ENCODE measurements at places on chromosomes 5 and 9.

DNA sequence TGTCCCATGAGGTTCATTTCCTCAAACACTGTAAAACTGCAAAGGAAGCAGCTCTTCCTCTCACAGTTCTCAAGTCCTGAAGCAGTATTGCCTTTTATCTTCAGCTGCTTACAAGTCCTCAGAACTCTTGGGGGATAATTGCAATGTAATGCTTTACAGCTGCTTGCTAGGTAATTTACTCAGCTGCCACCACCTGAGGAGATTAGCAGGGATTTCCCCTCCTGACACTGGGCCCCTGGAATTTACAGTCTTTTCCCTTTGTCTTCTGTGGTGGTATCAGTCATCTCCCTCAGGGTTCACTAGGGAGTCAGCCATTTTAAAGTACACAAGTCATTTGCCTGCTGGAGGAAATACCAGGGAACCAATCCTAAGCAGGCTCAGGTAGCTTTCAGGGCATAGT lies 754.3 kb upstream of the GRAMD2B start:
- no peak overlapping the region for H3K27ac ChIP-seq
- DNase-seq: no peak
- no peak overlapping the region for H3K4me3 ChIP-seq
- H3K27me3 ChIP-seq: no peaks in the 10 kb centered on the region
- peaks cover 6% of the 10 kb centered on the region for H3K4me1 ChIP-seq
- peaks cover 2% of the 10 kb centered on the region for H3K36me3 ChIP-seq

DNA sequence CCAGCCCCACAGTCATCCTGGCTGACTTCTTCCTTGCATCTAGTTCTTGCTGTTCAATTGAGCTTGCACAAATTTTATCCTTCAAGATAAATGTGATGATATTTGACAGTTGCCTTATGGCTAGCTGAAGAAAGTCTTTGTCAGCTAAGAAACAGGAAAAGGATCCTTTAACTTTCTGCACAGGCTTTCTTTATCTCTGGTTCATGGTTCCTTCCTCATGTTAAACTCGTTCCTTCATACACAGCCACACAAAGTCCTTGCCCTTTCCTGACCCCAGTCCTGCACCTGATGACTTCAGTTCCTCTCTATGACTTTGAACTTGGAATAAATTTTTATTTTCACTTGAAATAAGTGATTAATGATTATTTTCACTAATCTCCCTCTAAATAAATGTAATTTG lies 132.5 kb upstream of the PRSS3 start:
- H3K4me1 ChIP-seq: no peaks in the 10 kb centered on the region
- DNase-seq: no peak
- no peak overlapping the region for H3K4me3 ChIP-seq
- H3K27me3 ChIP-seq: no peaks in the 10 kb centered on the region
- H3K36me3 ChIP-seq: no peaks in the 10 kb centered on the region

DNA sequence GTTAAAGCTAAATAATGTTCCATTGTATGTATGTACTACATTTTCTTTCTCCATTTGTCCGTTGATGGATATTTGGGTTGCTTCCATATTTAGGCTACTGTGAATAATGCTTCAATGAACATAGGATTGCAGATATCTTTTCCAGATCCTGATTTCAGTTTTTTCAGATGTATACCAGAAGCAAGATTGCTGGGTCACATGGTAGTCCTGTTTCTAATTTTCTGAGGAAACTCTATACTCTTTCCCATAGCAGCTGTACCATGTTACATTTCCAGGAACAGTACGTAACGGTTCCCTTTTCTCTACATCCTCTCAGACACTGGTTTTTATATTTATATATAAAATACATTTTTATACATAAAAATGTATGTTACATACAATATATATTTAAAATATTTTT lies 121.8 kb downstream of the GCNT1 start:
- no peaks in the 10 kb centered on the region for H3K4me1 ChIP-seq
- H3K4me3 ChIP-seq: no peak overlapping the region
- DNase-seq: no peak
- H3K27ac ChIP-seq: no peak overlapping the region
- no peaks in the 10 kb centered on the region for H3K36me3 ChIP-seq

- H3K36me3 ChIP-seq: no peaks in the 10 kb centered on the region
- H3K4me3 ChIP-seq: no peak overlapping the region
- no peak overlapping the region for H3K27ac ChIP-seq
- no peaks in the 10 kb centered on the region for H3K4me1 ChIP-seq
- H3K27me3 ChIP-seq: no peaks in the 10 kb centered on the region
These were observed 1604.5 kb upstream of the NUDT12 start for GRCh38 chr5:105167092-105167491.

DNA sequence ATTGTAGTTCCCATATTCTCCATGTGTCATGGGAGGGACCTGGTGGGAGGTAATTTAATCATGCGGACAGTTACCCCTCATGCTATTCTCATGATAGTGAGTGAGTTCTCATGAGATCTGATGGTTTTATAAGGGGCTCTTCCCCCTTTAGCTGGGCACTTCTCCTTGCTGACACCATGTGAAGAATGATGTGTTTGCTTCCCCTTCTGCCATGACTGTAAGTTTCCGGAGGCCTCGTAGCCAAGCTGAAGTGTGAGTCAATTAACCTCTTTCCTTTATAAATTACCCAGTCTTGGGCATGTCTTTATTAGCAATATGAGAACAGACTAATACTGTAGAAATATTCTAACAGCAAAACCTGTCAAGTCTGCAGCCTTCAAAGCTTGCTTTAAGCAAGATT lies 293.2 kb downstream of the CTNND2 start:
- no peaks in the 10 kb centered on the region for H3K4me1 ChIP-seq
- no peak for DNase-seq
- H3K27me3 ChIP-seq: no peaks in the 10 kb centered on the region
- H3K4me3 ChIP-seq: no peak overlapping the region
- no peaks in the 10 kb centered on the region for H3K36me3 ChIP-seq

DNA sequence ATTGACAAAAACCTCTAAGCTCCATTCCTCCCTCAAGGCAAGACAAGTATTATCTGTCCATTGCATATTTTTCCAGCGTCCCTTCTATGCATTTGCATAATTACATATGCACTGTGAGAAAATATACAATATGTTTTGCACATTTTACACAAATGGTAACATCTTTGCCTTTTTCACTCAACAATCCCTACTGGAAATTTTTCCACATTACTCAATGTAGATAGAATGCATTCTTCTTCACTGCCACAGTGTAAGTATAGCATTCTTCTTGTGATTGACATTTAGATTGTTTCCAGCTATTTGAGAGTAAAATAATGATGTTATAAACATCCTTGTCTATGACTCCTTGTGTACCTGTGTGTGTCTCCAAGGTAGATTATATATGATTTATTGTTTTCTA lies 205.0 kb downstream of the SLIT3 start:
- no peak overlapping the region for H3K27ac ChIP-seq

- H3K4me3 ChIP-seq: no peak overlapping the region
- H3K36me3 ChIP-seq: no peaks in the 10 kb centered on the region
- no peak overlapping the region for H3K27ac ChIP-seq
These were observed 372.7 kb downstream of the TMEM38B start for GRCh38 chr9:106066940-106067524.

DNA sequence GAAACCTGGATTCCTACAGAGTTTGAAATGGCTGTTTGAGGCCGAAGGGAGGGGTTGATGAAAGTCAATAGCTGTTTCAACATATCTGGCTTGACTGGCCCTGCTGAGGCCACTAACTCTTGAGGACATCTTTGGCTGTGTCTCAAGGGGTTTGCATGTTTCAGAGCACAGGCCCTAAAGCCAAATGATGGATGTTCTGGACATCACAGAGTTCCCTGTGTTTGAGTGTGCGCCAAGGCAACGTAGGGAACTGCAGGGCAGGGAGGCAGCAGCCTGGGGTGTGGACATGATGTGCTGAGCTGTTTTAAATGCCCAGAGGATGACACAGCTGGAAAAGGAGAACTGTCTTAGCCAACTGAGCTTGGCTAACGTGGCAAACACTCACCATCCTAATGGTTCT lies 89.6 kb downstream of the RAPGEF1 start:
- no peak overlapping the region for H3K4me3 ChIP-seq
- no peaks in the 10 kb centered on the region for H3K27me3 ChIP-seq
- no peaks in the 10 kb centered on the region for H3K36me3 ChIP-seq
- peak; percentile 96 for DNase-seq
- H3K27ac ChIP-seq: peak overlapping the region; percentile 84

DNA sequence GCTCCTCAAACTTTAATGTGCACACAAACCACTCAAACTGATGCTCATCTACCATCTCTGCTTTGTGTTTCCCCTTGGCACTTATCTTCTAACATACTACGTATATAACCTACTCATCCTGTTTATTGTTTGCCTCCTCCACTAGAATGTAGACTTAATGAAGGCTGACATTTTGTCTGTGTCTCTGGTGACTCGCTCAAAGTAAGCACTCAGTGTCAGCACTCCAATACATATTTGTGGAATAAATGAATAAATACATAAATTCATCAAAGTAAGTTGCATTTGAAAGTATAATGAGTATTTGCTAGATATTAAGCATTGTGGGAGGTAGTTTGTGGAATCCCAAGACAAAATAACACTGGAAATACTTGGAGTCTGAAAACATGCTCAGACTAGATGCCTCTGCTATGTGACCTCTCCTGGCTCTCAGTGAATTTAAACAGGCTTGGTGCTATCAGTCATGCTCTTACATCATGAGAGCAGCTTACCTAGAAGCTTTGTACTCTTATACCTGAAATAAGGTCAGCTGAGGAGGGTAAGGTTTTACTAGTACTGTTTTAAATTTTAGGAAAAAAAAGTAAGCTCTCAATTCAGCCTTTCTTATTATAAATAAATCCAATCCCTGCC lies 37.0 kb upstream of the RANBP6 start:
- no peak overlapping the region for H3K4me3 ChIP-seq
- DNase-seq: no peak
- no peak overlapping the region for H3K27ac ChIP-seq
- no peaks in the 10 kb centered on the region for H3K4me1 ChIP-seq
- peaks cover under 1% of the 10 kb centered on the region for H3K27me3 ChIP-seq
- H3K36me3 ChIP-seq: no peaks in the 10 kb centered on the region

GRCh38 chr9:16243798-16244197 lies 626.7 kb downstream of the BNC2 start:
- H3K4me3 ChIP-seq: no peak overlapping the region
- H3K27me3 ChIP-seq: no peaks in the 10 kb centered on the region
- no peak overlapping the region for H3K27ac ChIP-seq
- no peak for DNase-seq

GRCh38 chr5:73296772-73297171 lies 123.8 kb downstream of the TMEM174 start:
- no peaks in the 10 kb centered on the region for H3K36me3 ChIP-seq
- no peak overlapping the region for H3K4me3 ChIP-seq
- no peak overlapping the region for H3K27ac ChIP-seq
- H3K27me3 ChIP-seq: peaks cover 64% of the 10 kb centered on the region
- no peak for DNase-seq

DNA sequence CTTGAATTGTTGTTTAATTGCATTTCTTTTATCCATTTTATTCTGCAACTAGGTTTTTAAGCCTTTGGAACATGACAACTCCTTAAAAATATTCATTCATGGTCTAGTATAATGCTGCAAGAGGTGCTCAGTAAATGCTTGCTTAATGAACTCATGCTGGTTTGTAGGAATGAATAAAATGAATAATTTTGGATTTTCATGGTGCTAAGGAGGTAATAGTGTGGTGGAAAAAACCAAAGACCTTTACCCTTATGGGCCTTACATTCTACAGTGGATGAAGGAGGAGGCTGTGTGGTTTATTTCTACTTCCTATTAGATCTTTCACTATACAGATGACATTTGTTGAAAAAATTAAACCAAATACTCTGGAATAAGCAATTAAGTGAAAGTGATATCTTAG lies 43.4 kb downstream of the LRRTM2 start:
- H3K4me3 ChIP-seq: no peak overlapping the region
- no peaks in the 10 kb centered on the region for H3K27me3 ChIP-seq
- peaks cover 19% of the 10 kb centered on the region for H3K4me1 ChIP-seq

DNA sequence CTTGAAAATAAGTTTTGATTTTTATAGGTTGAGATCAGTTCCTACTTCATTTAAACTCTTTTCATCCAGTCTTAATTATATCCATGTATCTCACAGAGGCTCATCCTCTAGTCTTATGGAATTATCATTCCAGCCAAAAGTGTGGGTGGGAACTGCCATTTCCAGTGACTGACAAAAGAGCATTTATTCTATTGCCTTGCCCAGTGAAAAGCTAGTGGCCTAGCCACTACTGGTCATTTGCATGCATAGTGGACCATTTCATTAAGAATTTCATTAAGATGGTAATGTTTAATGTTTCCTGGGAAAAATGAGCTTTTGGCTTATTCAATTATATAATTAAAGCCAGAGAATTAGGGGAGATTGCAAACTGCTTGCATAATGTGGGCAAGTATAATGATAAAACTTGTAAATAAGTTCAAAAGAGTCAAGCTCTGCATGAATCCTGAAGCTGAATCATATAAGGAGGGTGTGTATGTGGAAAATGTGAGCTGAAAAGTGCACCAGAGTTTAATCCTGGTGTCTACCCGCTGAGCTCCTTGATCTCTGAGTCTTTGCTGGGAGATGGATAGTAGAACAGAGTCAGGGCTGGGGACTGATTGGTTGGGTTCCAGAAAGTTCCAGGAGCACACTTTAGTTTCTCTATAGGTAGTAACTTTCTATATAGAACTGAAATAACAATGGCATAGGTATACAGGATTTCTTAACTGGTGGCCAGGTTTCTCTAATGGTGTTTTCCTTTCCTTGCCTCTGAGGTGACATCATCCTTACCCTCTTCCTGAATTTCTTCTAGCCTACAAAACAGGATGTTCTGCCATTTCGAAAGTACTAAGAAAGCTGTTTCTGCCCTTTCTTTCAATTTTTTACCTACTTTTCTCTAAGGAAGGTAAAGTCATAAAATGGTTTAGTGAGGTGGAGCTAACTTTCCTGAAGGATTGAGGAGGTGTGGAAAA lies 78.5 kb downstream of the KIF4B start:
- no peaks in the 10 kb centered on the region for H3K27me3 ChIP-seq
- no peak overlapping the region for H3K27ac ChIP-seq
- H3K4me1 ChIP-seq: no peaks in the 10 kb centered on the region
- no peak for DNase-seq

DNA sequence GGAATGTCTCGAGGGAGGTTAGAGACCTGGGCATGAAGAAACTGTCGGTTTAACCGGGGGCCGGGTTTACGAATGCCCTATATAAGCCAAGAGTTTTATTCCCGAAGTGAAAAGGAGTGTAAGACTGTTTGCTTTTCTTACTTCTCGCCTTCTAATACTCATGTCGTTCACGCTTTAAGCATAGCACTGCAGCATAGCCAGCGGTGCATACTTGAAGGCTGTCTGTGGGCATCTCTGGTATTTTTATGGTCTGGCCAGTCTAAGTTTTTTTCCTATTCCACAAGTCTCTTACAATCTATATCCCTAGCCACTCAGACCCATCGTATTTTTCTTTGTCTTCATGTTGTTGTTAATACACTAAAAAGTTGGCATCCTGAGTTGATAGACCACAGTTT lies 1.2 kb downstream of the UHRF2 start:
- H3K27me3 ChIP-seq: no peaks in the 10 kb centered on the region
- peaks cover 4% of the 10 kb centered on the region for H3K36me3 ChIP-seq
- H3K27ac ChIP-seq: peak overlapping the region; percentile 84
- H3K4me1 ChIP-seq: peaks cover 24% of the 10 kb centered on the region
- H3K4me3 ChIP-seq: peak overlapping the region; percentile 99
- no peak for DNase-seq

- DNase-seq: no peak
- H3K27ac ChIP-seq: no peak overlapping the region
- H3K4me3 ChIP-seq: no peak overlapping the region
- H3K27me3 ChIP-seq: no peaks in the 10 kb centered on the region
- H3K4me1 ChIP-seq: no peaks in the 10 kb centered on the region
- H3K36me3 ChIP-seq: no peaks in the 10 kb centered on the region
These were observed 30.5 kb upstream of the IL13 start for GRCh38 chr5:132627470-132627869.
